ENCODE measurements at places on chromosomes 7 and 10. TPM values are rescaled to one million over a fixed set of nuclear protein-coding genes. Genes with fewer than 3 reads are reported as not detected.

GRCh38 chr10:110843796-110844616 is 27.7 kb upstream of the PDCD4 start:
- DNase-seq = peak; percentile 82

DNA sequence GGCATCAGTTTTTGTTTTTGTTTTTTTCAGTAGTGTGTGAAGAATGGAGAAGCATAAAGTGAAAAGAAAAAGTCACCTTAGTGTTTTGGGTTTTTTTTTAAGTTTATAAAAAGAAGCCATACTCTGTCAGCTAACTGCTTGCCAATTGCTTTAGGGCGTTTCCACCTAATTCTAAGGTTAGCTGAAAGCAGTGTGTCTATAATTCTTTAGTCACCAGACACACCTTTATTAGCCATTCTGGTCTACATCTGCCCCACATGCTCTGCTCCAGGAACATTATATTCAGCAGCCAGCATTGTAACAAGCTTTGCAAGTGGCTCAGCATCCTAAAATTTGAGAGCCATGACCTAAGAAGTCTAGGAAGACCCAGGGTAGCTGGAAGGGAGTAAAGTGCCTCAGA is 14.1 kb upstream of the SLC16A12 start:
- DNase-seq = no peak

GRCh38 chr7:49789736-49790135 is 16.3 kb downstream of the VWC2 start:
- DNase-seq = no peak

DNA sequence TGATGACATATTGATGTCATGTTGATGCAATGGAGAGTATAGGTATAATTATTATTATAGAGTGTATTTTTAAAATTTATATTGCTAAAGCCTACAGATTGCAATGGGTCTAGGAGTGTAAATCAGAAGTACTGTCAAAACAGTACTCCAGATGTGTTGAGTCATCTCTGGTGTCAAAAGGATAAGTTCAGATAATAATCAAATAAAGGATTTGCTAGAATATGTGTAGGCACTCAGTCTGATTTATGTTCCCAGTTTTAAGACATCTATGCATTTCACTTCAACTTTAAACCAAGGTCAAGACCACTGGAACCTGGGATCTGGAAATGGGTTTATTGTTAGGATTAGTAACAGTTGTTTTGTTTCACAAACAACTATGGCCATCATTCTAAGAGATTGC is 342.3 kb upstream of the BMPER start:
- no peak for DNase-seq

- peak; percentile 82 for DNase-seq
Measured at GRCh38 chr7:112898432-112899290, 108.5 kb upstream of the TMEM168 start.

GRCh38 chr10:131635564-131636015 is 265.2 kb upstream of the PPP2R2D start:
- no peak for DNase-seq

DNA sequence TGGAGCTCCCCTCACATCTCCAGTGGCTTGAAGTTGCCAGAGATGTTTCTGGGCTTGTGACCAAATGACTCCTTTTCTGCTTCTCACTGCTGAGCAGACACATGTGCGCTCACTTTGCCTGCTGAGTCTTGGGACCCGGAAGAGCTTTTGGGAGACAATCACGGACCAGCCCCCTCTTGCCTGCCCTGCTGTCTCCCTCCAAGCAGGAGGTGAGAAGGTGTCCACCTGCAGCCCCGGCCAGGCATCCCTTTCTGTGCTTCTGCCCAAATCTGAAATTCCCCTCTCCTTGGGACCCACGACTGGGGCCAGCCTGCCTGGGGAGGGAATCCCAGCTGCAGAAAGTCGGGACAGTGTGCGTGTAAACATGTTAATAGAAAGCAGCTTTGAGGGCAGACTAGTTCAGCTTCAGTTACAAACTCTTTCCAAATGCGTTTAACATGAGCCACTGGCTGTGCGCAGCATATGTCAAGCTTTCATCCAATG is 31.7 kb downstream of the HTRA1 start:
- no peak for DNase-seq

- DNase-seq = no peak
Measured at GRCh38 chr7:94618126-94618525, 37.8 kb downstream of the SGCE start.

- no peak for DNase-seq
Measured at GRCh38 chr10:72694476-72695369, 2.8 kb downstream of the MCU start.

DNA sequence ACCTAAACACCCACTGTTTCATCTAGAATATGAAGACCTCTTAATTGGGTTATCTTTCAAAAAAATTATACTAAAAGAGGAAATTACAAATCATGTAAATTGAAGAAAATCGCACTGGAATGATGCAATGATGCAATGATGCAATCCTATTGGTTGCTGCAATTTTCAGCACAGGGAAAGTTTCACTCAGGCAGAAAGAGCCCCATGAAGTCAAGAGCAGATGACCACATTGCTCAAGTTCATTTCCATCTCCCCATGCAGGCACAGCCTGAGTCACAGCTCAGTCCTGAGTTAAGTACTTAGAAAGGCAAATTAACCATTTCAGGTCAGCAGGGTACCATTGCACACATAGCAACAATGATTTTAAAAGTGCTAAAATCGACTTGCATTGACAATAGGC is 180.3 kb upstream of the MYO3A start:
- no peak for DNase-seq

DNA sequence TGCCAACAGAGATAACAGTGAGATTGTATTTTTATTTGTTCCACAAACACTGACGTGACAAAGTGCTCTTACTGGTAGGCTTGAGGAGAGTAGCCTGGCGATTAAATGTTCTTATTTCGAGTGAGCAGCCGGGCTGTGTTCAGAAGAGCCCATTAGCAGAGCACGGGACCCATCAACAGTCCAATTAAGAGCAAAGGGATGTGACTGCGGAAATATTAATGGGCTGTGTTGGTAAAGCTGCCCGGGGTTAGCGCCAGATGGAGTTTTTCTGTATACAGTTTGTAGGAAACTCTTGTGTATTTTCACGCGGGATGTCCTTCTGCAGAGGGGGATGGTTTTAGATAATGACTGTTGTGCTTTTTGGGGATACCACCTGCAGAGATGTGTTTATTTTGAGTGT is 104.3 kb downstream of the KIAA1217 start:
- DNase-seq = no peak

DNA sequence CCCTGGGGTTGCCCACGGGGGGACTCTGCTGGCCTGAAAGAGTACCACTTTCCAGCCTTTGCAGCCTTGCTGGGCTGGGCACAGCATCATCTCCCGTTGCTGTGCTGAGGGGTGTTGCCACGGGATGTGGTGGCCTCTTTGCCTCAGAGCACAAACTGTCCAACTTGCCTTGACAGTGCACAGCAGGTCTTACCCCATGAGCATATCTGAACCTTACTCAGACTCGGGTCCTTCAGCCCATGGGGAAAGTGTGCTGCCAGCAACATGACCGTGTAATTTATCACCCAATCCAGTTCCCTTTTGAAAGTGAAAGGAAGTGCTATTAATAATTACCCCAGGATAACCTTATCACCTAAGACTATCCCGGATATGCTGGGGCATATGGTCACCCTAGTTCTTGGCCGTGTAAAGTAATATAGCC is 46.8 kb downstream of the TBXAS1 start:
- no peak for DNase-seq

GRCh38 chr7:19117091-19117869 is at the start of gene TWIST1:
TWIST1 (minus strand) TSS chr7:19117636; CDS start chr7:19117321, 315 bp downstream.
- DNase-seq = peak; percentile 57

DNA sequence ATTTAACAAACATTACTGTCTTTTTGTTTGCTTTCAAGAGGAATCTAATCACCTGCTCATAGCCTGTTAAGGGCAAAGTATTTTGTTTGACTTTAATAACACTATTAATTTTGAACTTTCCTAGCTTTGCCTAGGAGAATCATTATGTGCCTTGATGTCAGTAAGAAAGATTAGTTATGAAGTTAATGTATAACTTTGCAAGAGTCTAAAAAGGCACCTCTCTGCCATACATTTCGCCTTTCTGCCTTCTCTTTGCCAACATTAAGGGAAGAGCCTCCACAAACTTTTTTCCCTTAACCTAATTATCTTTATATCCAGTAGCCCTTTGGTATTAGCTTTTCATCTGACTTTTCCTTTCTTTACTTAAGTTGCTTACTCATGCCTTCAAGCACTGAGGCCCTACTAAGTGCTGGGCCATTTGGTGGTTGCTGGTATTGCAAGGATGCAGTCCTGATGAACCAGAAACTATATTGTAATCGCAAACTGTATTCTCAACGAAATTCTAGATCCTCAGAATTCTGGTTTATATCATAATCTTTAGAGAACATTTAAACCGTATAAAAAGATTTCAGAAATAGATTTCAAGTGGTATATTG is 108.5 kb downstream of the SND1 start:
- DNase-seq = no peak

DNA sequence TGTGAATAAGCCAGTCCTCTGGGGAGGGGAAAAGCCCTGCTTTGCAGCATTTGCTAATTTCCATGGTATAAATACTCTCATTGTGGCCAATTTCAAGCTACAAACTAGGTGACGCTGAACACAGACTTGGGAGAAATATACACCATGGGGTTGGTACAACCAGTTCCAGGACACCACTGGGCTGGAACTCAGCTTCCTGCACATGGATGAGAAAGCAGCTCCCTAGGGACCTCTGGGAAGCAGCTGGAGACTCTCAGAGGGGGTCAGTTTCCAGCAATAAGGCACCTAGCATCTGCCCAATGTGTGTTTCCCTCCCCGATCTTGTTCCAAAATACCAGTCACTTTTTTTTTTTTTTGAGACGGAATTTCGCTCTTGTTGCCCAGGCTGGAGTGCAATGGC is 56.8 kb upstream of the WDR11 start:
- no peak for DNase-seq

DNA sequence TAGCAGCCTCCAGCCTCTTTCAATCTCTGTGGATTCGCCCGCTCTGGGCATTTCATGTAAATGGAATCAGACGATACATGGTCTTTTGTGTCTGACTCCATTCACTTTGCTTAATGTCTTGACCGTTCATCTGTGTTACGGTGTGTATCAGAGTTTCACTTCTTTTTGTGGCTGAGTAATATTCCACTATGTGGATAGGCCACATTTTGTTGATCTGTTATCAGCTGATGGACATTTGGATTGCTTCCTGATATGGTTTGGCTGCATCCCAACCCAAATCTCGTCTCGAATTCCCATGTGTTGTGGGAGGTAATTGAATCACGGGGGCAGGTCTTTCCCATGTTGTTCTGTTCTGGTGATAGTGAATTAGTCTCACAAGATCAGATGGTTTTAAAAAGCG is 109.0 kb downstream of the LHPP start:
- DNase-seq = no peak

DNA sequence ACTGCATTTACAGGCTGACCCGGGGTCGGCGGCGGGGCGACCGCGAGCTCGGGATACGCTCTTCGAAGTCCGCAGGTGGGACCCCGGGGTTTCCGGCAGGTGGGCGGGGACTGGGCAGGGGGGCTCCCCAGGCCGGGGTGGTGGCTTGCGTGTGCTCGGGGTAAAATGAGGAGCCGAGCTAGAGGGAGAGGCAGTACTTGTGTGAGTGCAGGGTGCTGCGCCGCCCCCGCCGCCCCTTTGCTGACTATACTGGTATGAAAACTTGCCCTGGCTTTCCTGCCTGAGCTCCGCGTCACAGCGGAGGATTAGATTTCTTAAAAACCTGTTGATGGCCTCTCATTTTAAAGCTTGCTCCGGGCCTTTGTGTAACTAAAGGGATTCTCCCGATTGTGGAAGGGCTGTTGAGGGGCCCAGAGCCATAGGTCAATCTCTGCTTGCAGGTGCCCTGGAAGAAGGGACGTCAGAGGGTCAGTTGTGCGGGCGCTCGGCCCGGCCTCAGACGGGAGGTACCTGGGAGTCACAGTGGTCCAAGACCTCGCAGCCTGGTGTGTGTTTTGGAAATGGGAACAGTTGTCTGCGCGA is 488 bp downstream of the ARMC10 start:
- DNase-seq = peak; percentile 81

DNA sequence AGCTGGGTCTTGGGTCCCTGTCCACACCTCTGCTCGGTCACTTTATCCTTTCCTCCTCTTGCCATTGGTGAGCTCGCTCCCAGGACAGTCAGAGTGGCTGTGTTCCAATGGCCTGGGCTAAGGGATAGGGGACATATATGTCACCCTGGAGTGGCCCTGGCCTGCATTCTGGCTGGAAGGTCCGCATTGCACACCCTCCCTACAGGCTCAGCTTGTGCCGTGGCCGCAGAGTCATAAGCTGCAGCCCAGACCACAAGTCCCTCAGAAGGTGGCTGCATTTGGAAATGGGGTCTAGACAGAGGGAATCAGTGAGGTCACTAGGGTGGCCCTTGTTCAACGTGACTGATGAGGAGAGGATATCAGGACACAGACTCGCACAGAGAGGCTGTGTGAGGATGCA is 363.8 kb upstream of the SHH start:
- DNase-seq = no peak

- peak; percentile 53 for DNase-seq
Measured at GRCh38 chr10:124589491-124590041, 127.9 kb downstream of the LHPP start.

GRCh38 chr7:37483627-37484026 is 35.0 kb upstream of the ELMO1 start:
- no peak for DNase-seq

- DNase-seq = peak; percentile 38
Measured at GRCh38 chr10:101441541-101442455, 87.8 kb downstream of the BTRC start.

The ITPRIP gene
- 3.2 TPM for total RNA-seq

The ZWINT gene
- 11.7 TPM for total RNA-seq

The CLCN1 gene
- total RNA-seq = not detected

The LRRC61 gene
- 11.8 TPM for total RNA-seq

The ZNF736 gene
- total RNA-seq = 14.0 TPM

The TAS2R40 gene
- total RNA-seq = not detected

The NHLRC2 gene
- total RNA-seq = 31.0 TPM

Measured in mucosa of descending colon (tissue), 3 donors.